ENCODE measurements at places on chromosomes 5 and 9. TPM values are rescaled to one million over a fixed set of nuclear protein-coding genes. Genes with fewer than 3 reads are reported as not detected.

DNA sequence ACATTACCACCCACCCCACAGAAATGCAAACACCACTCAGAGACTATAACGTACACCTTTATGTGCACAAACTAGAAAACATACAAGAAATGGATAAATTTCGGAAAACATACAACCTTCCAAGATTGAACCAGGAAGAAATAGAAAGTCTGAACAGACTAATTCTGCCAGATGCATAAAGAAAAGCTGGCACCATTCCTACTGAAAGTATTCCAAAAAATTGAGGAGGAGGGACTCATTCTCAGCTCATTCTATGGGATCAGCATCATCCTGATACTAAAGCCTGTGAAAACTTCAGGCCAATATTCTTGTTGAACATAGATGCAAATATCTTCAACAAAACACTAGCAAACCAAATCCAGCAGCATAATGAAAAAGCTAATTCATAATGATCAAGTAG is 115.1 kb upstream of the CD180 start:
- DNase-seq: no peak

- no peak for DNase-seq
Observed at GRCh38 chr5:1415626-1416360, 29.4 kb downstream of the SLC6A3 start.

- no peak for DNase-seq
Observed at GRCh38 chr5:2021484-2022176, 138.9 kb upstream of the IRX4 start.

- no peak for DNase-seq
Observed at GRCh38 chr5:109126481-109126880, 283.3 kb downstream of the PJA2 start.

DNA sequence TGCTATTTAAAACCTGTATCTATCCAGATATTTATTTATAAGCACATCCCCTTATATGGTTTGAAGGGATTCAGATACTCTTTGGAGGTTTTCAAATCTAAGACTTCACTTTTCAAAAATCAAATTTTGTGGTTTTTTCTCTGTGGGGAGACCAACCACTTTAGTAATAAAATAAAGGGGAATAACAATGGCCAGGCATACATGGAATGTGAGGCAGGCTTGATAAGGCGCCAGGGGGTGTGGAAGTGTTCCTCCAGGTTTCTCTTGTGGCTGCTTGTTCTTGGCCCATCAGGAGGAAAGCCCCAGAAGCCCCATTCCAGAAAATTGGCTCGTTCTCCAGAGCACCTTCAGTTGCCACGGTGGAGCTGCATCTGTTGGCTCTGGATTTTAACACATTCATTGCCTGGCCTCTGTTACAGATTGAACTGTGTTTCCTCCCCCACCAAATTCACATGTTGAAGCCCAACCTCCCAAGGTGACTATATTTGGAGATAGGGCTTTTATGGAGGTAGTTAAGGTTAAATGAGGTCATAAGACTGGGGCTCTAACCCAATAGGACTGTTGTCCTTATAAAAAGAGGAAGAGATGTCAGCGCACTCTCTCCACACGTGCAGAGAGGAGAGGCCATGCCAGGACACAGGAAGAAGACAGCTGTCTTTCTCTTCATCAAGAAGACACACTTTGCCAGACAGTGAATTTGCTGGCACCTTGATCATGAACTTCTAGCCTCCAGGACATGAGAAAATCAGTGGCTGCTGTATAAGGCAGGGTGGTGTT is 195.9 kb downstream of the TMEM38B start:
- DNase-seq: no peak

- no peak for DNase-seq
Observed at GRCh38 chr9:91296354-91296753, 65.4 kb downstream of the AUH start.

The CAVIN4 gene
- 0.31 TPM for total RNA-seq

The PCDHGA7 gene
- total RNA-seq: 7.3 TPM

The AQP7 gene
- 36.7 TPM for total RNA-seq

The FLT4 gene
- 11.7 TPM for total RNA-seq

The DTWD2 gene
- 6.9 TPM for total RNA-seq

The PCDHA10 gene
- 2.9 TPM for total RNA-seq

The PGGT1B gene
- total RNA-seq: 44.2 TPM
